AG04449 (cell line): ENCODE measurements at places on chromosomes 12 and 14.

- no peak for DNase-seq
Measured at GRCh38 chr12:116538076-116538591, 21.0 kb upstream of the MAP1LC3B2 start.

- no peak for DNase-seq
Measured at GRCh38 chr12:56590237-56590830, 39.8 kb downstream of the BAZ2A start.

- no peak for DNase-seq
Measured at GRCh38 chr12:124663771-124664366, 96.5 kb upstream of the NCOR2 start.

DNA sequence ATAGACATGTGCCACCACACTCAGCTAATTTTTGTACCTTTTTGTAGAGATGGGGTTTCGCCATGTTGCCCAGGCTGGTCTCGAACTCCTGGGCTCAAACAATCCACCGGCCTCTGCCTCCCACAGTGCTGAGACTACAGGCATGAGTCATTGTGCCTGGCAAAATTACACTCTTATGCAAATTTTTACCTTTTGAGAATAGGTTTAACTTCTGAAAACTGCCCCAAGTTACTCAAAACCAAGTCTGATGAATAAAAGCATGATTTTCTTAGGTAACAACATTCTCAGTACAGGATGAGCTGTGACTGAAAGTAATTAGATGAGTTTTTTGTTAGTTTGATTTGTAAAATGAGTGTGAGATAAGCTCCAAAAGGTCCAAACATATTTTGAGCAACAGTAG, 166.0 kb downstream of the RPS29 start:
- no peak for DNase-seq

DNA sequence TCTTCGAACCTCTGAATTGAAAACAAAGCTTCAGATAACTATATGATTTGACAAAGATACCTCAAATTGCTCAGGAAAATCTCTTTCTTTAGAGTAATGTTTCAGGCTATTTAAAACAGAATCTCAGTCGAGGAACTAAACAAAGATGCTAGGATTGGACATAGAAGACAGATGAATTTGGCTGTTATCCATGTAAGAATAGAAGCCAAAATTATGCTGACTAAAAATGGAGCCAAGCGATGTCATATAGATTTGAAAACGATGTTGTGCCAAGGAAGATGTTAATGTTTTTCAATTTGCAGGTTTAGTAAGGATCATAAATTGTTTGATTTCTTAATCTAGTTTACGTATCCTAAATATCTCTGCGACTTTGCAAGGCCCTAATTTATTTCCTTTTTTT, 295.9 kb downstream of the FOXG1 start:
- no peak for DNase-seq

DNA sequence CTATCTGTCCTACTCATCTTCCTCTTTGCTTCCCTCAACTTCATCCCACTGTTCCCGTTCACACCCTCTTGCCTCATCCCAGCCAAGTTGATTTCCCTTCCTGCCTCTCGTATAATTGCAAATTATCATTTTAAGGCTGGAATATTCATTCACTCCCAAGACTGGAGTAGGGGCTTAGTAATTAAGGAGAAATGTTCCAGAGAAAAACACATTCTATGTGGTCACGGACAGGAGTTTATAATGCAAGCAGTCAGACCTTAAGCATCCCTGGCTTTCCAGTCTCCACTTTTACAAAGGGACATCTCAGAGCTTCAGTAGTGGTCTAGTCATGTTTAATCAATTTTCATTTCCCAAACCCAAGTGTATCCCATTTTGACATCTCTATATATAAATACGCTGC, 54.9 kb downstream of the TMEM132D start:
- DNase-seq = no peak

GRCh38 chr12:104721039-104721405, 237.1 kb downstream of the SLC41A2 start:
- DNase-seq = no peak

DNA sequence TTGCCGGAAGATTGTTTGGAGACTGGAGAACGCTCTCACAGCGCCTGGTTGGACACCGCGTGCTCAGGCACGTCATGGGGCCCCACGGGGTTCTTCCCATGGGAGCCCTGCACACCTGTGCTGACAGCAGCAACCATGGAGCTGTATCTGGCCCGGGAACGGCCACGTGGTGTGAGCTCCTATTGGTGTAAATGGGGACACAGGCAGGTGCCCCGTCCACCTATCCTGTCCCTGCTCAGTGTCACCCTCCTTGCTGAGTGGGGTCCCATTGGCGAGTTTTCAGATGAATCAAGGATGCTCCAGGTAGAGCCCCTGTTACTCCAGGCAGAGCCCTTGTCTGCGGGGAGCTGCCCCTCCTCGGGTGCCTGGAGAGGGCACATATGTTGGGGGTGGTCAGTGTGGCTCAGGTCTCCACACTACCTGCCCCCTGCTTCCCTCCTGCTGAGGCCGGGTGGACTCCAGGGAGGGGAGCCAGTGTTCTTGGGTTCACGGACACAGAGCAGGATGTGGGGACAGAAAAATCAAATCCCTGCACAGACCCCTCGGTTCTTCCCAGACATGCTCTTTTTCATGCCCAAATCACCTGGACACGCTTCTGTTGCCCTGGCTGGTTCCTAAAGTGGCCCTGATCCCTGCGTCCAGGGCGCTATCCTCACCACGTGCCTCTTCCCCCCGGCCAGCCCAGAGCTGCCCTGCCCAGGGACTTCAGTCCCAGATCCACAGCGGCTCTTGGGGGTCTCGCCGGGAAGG, 250.1 kb downstream of the ADGRD1 start:
- no peak for DNase-seq

- no peak for DNase-seq
Measured at GRCh38 chr14:102764220-102764671, 13.0 kb upstream of the TRAF3 start.

GRCh38 chr14:36479344-36479743, 40.7 kb downstream of the NKX2-1 start:
- DNase-seq = no peak

- no peak for DNase-seq
Measured at GRCh38 chr14:104149617-104150135, 11.3 kb downstream of the KIF26A start.

GRCh38 chr14:80350707-80351106, 139.4 kb upstream of the DIO2 start:
- no peak for DNase-seq

DNA sequence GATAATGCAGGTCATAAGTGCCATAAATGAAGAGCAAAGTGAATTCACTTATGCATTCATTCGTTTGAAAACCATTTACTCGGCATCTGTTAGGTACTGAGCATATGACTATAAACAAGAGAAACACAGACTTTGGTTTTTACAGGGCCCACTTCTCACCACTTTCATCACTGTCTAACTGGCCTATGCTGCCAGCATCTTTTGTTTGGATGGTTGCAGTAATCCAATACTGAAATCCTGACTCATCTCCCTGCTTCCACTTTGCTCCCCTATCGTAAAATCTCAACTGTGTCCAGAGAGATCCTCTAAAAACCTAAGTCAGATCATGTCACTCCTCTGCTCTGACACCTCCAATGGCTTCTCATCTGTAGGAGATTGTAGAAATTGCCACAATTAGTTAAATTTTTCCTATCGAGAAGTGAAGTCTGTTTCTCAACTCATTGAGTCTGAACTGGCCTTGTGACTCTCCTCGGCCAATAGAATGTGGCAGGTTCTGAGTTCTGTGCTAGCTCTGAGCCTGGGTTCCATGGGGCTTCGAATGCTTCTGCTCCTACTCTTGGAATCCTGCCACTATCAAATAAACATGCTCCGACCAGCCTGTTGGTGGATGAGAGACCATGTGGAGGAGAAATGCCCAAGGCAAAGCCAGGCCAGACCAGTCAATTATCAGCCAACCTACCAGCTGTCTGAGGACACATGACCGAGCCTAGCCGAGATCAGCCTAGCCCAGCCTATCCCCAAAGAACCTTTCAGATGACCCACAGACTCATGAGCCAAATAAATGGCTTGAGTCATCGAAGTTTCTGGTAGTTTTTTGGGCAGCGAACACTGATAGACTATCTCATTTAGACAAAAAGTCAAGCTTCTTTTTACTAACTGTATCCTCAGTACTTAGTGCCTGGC, 2.2 kb upstream of the BATF start:
- no peak for DNase-seq

- DNase-seq = no peak
Measured at GRCh38 chr14:100674897-100675619, 51.6 kb upstream of the DLK1 start.

DNA sequence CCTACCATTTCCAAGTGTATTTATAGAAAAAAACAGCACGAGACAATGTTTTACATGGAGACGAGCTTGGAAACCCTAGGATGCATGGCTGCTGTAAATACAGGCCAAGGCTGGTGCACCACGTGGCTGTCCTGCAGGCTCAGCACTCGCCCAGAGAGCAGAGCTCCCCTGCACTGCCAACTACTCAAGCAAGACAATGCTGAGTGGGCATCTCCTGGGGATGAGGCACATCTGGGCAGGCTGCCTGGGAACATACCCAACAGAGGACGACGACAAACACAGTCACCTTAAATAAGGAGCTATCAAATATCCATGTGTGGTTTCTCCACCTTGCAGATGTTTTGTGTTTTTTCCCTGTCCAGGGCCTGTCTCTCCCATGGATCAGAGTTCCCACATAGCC, 128.3 kb upstream of the PRMT8 start:
- no peak for DNase-seq

- peak; percentile 14 for DNase-seq
Measured at GRCh38 chr12:81450920-81451739, 308.0 kb downstream of the PPFIA2 start.

DNA sequence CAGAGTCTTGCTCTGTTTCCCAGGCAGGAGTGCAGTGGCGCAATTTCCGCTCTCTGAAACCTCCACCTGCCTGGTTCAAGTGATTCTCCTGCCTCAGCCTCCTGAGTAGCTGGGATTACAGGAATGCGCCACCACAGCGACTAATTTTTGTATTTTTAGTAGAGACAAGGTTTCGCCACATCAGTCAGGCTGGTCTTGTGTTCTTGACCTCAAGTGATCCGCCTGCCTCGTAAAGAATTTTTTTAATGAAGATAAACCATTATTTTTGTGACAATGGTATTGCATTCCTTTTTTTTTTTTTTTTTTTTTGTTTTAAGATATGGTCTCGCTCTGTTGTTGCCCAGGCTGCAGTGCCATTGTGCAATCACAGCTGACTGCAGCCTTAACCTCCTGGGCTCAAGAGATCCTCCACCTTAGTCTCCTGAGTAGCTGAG, 25.8 kb downstream of the ACVR1B start:
- DNase-seq = no peak

DNA sequence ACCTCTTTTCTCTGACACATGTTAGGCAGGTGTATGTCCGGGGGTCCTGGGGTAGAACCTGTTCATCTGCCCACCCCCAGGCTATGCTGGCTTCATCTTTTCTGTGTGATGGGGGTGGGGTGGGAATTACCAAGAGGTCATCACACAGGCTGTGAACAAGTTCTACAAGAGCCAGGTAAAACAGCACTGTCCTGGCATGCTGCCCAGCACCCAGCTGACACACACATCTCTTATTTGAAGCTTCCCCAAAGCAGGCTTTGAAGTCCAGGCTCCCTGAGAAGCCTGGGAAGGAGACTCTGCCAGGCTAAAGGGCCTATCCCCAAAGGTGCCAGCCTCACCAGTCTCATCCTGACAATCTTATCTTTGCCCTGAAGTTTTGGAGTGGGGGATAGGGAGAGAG, 141.1 kb downstream of the ALG10 start:
- DNase-seq = no peak

DNA sequence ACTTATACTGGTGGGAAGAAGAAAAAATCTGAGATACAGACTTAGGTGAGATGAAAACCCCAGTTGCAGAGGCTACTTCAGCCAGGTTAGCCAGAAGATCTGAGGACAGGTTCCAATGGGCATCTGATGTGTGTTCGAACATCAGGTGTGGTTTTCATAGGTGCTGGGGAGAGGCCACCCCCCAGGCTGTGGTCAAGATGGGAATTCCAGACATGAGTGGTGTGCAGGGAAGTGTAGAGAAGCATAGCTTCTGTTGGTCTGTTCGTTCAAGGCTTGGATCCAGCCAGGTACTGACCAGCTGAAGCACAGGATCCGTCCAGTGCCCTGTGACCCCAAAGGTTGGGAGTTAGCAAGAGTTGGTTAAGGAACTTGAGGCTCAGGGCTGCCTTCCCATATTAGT, 85.5 kb downstream of the SSPN start:
- DNase-seq = no peak

DNA sequence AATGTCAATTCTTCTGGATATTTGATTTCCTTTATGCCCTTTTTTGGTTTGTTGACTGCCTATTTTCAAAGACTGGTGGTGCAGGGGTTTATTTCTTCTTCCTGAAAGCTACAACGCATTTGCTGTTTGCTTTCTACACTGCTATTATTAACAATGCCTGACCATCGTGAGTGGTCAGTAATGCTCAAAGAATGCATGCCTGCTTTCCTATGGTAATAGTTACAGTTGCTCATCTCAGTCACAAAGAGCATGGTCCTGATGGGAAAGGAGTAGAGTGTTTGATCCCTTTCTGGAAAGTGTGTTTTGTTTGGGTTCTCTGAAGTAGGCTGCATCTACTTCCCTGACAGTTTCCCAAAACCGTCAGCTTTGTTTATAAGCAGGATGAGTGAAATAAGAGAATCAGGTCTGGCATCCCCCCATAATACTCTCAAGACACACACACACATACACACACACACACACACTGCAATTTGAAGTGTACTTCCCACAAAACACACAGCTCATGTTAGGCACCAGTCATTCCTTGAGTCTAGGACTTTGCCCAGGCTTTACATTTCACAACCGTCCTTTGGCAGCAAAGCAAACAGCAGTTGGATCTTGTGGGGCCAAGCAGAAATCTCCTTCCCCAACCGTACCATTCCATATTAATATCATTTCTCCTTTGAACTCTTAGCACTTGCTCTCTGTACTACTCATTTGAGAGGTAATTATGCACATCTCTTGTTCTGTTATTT, 56.6 kb downstream of the SUDS3 start:
- DNase-seq = no peak

GRCh38 chr14:100727086-100727872, 587 bp downstream of the DLK1 start:
- DNase-seq = no peak

GRCh38 chr12:90321369-90321768, 612.7 kb upstream of the ATP2B1 start:
- DNase-seq = no peak

- DNase-seq = peak; percentile 90
Measured at GRCh38 chr12:2244013-2244861, 191.4 kb downstream of the CACNA1C start.

- no peak for DNase-seq
Measured at GRCh38 chr12:130090542-130090941, 71.7 kb upstream of the FZD10 start.
